NCI-H1417 (cell line): ENCODE measurements at places on chromosomes 4 and X.

DNA sequence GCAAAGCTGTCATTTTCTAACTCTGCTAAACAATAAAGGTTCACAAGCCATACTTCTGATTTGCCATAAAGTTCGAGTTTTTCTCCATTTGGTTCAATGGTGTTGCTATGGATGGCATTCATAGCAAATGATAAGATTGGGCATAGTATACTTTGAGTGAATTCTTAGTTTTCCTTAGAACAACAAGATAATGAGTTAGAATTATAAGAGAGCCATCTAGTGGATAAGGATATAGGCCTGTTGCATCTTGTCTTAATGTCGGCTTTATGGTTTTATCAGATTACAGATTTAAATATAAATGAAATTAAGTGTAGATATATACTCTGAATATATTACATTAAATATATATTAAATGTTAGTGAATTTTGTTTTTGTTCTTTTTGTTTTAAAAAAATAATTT, 644.6 kb downstream of the IL1RAPL1 start:
- DNase-seq: no peak

GRCh38 chr4:76556452-76556851, 121.4 kb downstream of the SHROOM3 start:
- no peak for DNase-seq

- DNase-seq: no peak
Observed at GRCh38 chr4:54017308-54017707, 47.1 kb downstream of the CHIC2 start.

- no peak for DNase-seq
Observed at GRCh38 chr4:174860588-174860987, 31.5 kb upstream of the GLRA3 start.
